Right cardiac atrium (tissue), 5 donors: ENCODE measurements at places on chromosomes 1 and 21. TPM values are rescaled to one million over a fixed set of nuclear protein-coding genes. Genes with fewer than 3 reads are reported as not detected.

- DNase-seq = peak; percentile 64
Observed at GRCh38 chr1:19365721-19366120, 53.6 kb downstream of the SLC66A1 start.

Gene TEX38
- total RNA-seq = not detected

DNA sequence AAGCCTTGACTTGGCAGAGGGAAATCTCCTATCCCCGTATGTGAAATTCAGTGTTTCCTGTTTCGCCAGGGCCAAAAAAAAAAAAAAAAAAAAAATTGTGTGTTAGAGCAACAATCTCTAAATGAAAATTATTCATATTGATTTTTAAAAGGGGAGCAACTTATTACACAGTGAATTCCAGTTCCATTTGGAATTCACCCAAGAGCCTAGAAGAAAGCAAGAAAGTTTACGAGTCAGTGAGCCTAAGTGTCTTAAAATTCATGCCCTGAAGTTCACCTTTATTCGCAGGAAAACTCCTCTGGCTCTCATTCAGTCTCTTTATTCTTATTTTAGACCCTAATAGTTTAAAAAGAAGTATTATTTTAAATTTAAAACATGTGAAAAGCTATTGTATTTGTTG is 42.1 kb upstream of the HUNK start:
- DNase-seq = no peak

- DNase-seq = peak; percentile 58
Observed at GRCh38 chr1:86207323-86207722, 50.8 kb upstream of the COL24A1 start.
